ENCODE measurements at places on chromosomes 13 and 19. TPM values are rescaled to one million over a fixed set of nuclear protein-coding genes. Genes with fewer than 3 reads are reported as not detected.

PPP1R37 gene
- 18.6 TPM for total RNA-seq

PODNL1 gene
- total RNA-seq = 3.8 TPM

SMAD9 gene
- total RNA-seq = 11.0 TPM

RDH8 gene
- not detected for total RNA-seq

KEAP1 gene
- total RNA-seq = 29.6 TPM

TMEM221 gene
- 10.8 TPM for total RNA-seq
